ENCODE measurements at places on chromosomes 7 and 10.

DNA sequence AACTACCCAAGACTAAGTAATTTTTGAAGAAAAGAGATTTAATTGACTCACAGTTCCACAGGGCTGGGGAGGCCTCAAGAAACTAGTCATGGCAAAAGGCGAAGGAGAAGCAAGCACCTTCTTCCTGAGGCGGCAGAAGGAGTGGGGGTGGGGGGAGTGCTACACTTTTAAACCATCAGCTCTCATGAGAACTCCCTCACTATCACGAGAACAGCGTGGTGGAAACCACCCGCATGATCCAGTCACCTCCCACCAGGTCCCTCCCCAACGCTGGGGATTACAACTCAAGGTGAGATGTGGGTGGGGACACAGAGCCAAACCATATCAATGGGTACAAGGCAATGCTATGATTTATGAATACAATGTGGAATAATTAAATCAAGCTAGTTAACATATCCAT is 241.9 kb downstream of the PTPRN2 start:
- no peak for DNase-seq

DNA sequence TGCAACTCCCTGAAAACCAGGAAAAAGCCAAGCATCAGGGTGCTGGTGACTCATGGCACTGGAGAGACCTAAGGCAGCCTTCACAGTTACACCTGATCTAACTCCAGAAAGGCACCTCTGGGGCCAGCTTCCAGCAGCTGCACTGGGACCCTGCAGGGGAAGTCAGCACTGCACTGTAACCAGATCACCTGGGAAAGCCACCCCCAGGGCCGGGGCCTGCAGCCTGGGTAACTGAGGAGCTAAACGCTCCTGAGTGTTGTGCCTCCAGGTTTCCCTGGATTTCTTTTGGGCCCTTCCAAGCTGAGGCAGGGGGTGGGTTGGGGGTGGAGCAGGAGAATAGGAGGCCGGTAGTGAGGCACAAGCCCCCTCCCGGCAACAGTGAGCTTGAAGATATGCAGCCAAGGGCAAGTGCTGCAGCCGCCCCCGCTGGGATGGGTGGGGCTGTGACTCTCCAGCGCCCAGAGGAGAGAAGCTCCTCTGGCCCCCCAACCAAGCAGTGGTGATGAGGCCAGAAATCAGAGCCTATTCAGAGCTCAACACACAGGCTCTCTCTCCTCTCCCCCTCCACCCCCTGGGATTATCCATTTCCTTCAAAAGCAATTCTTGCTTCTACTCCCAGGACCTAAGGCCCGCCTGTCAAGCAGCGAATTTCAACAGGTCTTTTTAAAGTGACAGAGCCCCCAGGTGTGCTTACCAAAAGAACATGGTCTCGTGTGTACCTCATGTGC is 2.6 kb downstream of the CXCL12 start:
- no peak for DNase-seq

DNA sequence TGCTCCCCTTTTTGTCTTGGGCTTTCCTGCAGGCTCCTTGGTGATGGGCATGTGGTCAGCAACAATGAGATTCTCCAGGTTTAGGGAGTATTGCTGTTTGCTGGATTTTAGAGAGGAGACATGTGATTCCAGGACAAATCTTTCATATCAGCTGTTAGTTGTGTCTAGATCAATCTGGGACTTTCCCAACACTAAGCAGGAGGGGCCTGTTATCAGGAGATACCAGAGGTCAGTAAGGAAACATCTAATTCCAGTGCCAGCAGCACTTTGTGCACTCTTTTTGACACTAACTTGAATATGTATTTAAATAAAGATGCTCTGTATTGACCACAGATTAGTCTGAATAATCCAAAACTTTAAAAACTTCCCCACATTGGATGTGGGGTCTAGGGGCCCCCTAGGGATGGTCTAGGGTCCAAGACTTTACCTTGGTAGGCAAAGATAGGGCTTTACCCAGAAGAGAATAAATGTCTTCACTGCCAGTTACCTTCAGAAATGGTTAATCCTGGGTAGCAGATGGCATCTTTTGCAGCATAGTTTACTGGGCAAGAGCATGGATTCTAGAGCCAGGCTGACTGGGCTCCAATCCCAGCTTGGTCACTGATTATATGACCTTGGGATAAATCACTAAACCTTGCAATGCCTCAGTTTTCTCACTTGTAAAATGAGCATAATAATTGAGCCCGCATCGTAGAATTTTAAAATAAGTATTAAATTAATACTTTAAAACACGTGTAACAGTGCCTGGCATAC is 6.4 kb upstream of the FIGNL1 start:
- no peak for DNase-seq

DNA sequence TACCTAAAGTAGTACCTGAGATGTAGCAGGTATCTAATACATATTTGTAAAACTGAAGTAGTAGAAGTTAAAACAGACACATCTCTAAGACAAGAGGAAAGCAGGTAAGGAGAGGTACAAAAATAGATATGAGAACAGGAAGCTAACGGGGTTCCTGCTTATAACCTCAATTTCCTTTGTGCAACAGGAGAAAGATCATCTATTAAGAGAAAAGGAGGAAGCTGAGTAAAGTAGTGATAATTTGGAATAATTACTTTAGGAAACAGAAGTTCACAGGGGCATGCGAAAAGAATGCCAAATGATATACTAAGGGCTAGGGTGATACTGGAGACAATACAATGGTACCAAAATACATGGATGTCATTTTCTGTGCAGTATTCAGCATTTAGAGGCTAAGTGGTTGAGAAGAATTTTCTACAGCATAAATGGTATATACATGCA is 108.7 kb downstream of the NRBF2 start:
- DNase-seq, result no peak

- DNase-seq, result no peak
Observed at GRCh38 chr7:143068446-143068845, 16.3 kb downstream of the OR6V1 start.

GRCh38 chr7:105788356-105788755 is 88.0 kb downstream of the ATXN7L1 start:
- DNase-seq, result no peak

DNA sequence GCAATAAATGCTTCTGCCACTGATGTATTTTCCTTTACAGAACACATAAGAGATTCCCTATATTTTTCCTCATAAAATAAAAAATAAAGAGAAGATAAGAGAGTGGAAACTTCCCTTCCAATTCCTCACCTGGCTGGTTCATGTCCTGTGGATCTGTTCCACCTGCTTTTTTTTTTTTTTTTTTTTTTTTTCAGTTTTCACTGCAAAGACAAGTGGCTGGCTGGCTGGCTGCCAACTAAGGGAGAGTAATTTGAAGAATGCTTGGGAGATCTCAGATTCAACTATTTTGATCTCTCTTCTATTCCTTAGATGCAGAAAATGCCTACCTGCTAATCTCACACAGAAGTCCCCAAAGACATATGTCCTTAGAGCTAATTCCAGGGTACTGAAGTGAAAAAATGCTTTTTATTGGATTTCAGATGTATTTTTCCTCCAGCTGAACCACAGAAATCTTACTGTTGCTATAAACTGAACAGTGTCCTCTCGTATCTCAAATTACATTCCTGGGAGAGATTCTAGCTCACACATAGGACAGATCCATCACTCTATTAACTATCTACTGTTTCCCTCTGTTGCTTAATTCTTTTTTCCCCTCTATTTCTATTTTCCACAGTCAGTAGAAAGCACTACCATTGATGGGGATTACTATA is 120.8 kb downstream of the NRCAM start:
- DNase-seq, result peak; percentile 5

DNA sequence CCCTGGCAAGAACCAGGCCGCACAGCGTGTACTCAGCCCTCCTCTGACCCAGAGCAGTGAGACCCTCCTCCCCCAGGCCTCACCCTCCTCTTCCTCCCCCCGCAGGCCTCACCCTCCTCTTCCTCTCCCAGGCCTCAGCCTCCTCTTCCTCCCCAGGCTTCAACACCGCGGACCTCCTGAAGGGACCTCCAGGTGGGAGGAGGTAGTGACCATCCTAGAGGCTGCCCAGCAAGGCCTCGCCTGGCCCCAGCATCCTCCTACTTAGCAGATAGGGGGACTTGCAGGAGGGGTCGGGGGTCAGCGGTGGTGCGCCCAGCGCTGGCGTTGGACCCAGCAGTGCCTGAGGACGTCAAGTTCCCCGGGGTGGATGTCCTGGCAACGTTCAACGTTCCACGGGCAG is 270.8 kb downstream of the ELFN1 start:
- DNase-seq, result peak; percentile 57

GRCh38 chr7:155580367-155580766 is 34.0 kb upstream of the CNPY1 start:
- peak; percentile 0 for DNase-seq

GRCh38 chr7:92778972-92779371 is 57.4 kb downstream of the CDK6 start:
- DNase-seq, result no peak

- DNase-seq, result peak; percentile 89
Observed at GRCh38 chr10:95276367-95277200, 14.2 kb downstream of the PDLIM1 start.

DNA sequence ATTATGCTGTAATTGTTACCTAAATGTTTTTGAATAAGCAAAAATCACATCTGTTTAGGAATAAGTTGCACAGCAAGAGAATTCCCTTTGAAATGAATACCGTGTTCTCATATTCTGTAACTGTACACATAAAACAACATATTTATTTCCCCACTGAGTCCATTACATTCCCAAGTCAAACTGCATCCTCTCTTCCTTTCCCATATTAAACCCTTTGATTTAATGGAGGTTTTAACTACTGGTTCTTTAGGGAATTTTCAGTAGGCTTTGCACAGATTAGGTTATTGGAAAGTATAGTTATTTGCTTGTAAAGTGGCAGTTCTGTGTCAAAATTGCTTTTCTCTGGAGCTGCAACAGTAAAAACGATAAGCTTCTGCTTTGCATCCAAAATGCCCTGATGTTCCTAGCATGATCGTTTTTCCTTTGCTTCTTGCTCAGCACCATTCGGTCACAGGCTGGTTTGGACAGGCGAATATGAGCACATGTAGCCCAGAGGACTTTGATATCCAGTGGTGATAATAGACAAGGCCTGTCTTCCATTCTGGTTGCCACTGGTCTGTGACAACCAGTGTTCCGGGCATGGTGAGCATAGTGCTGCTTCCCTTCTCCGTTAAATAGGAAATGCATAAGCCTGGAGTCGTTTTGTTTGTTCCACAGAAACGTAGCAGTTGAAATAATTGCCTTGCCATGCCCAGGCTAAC is 696.1 kb downstream of the AUTS2 start:
- DNase-seq, result no peak

DNA sequence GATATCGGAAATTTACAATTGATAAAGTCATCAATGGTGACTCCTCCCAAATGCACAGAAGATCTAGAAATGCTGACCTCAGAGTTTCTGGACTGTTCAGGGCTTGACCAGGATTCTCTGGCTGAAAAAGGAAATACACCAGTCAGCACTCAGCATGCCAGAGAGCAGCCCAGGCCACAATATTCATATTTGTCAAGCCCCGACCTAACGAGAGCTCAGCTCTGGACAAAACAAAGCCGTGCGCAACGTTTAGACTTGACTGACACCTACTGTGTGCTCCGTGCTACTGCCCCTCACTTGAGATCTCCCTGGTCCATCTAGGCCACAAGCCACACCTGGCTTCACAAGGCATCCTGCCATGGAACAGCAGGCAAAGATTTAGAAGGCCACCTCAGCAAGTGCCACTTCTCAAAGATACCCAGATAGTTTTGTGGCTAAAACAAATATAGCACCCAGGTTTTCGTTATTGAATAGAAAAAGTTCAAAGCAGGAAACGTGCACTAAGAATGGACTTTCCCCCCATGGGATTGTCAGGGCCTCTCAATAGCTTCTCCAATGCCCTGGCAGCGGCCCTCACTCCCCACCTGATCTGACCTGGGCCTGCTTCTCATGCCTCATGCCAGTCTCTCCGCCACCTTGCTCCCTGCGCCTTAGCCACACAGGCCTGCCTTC is 218.3 kb downstream of the FAM107B start:
- no peak for DNase-seq

- no peak for DNase-seq
Observed at GRCh38 chr7:33876596-33877274, 28.6 kb upstream of the BMPER start.

DNA sequence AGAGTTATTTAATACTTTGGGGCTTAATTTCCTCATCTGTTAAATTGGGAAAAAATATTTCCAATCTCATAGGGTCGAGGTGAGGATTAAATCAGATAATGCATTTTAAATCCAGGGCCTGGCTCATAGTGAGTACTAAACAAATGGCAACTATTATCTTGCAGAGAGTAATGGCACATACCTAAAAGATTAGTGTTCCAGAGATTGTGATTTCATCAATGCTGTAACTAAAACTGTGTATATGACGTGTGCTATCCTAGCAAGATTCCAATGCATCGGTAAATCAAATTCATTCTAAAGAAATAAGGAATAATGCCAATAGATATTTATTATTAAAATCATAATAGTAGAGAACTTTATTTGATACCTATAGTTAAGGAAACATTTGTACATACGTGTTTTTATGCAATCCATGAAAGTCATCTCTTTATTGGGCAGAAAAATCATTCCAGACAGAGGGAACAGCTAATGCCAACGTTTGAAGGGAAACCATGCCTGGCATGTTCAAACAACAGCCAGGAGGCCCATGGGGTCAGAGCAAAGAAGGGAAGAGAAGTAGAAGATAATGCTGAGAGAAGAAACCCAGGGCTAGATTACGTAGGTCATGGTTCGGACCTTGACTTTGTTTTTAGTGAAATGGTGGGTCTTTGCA is 174.8 kb upstream of the AGR3 start:
- DNase-seq, result no peak

- DNase-seq, result no peak
Observed at GRCh38 chr7:83837683-83838082, 188.7 kb upstream of the SEMA3E start.

GRCh38 chr7:155729847-155730246 is 82.4 kb downstream of the SHH start:
- no peak for DNase-seq

DNA sequence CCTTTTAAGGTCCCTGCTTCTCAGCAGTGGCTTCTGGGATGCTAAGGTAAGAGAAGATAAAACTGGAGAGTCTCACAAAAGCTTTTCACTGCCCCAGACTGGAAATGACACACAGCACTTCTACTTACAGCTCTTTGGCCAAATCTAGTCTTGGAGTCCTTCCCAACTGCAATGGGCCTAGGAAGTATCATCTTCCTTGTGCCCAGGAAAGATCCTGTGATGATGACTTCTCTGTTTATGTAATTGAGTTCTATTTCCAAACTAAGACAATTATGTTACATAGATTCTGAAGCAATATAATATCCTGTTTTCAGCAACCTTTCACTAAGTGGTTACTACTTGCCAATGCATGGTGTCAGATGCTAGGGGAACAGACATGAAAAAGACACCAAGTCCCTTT is 234.1 kb downstream of the PTEN start:
- DNase-seq, result no peak
